ENCODE measurements at places on chromosomes 1 and 21. TPM values are rescaled to one million over a fixed set of nuclear protein-coding genes. Genes with fewer than 3 reads are reported as not detected.

Gene GJA4
- total RNA-seq = 2.6 TPM

Gene RXRG
- total RNA-seq = not detected

Gene ARHGAP29
- 262 TPM for total RNA-seq

Gene EVA1B
- 59.6 TPM for total RNA-seq

Gene CCDC30
- 1.1 TPM for total RNA-seq

Gene LAPTM5
- total RNA-seq = 11.2 TPM

Gene ASPM
- 26.7 TPM for total RNA-seq

Gene PTPN22
- 0.49 TPM for total RNA-seq

Gene HUNK
- not detected for total RNA-seq

Gene FLG2
- total RNA-seq = not detected

Gene DISC1
- total RNA-seq = 9.4 TPM

Gene DCST1
- not detected for total RNA-seq

Gene SLC25A34
- 0.44 TPM for total RNA-seq

Gene REN
- total RNA-seq = under 0.01 TPM

Gene RHEX
- total RNA-seq = not detected

Gene GJB4
- total RNA-seq = not detected

Gene TMEM63A
- total RNA-seq = 20.6 TPM

Gene RHD
- not detected for total RNA-seq

Gene TMCC2
- total RNA-seq = 4.3 TPM

Gene OR2T33
- not detected for total RNA-seq

Gene S100A16
- total RNA-seq = 326 TPM

Gene SYDE2
- 0.49 TPM for total RNA-seq

Gene FRRS1
- 3.5 TPM for total RNA-seq

Gene RGS4
- 12.0 TPM for total RNA-seq

Gene NVL
- total RNA-seq = 34.6 TPM

Gene DIRAS3
- 3.2 TPM for total RNA-seq

Gene GLIS1
- total RNA-seq = not detected

Gene S100A4
- total RNA-seq = 2.6 TPM

Gene ZBTB7B
- total RNA-seq = 7.6 TPM

Gene SLC16A1
- total RNA-seq = 51.5 TPM

Gene PMF1
- 42.9 TPM for total RNA-seq

Gene DEPDC1
- total RNA-seq = 10.8 TPM

Gene ITGB2
- total RNA-seq = 0.16 TPM

Gene TMEM52
- 0.13 TPM for total RNA-seq
